ENCODE measurements at places on chromosomes 2 and 18.

DNA sequence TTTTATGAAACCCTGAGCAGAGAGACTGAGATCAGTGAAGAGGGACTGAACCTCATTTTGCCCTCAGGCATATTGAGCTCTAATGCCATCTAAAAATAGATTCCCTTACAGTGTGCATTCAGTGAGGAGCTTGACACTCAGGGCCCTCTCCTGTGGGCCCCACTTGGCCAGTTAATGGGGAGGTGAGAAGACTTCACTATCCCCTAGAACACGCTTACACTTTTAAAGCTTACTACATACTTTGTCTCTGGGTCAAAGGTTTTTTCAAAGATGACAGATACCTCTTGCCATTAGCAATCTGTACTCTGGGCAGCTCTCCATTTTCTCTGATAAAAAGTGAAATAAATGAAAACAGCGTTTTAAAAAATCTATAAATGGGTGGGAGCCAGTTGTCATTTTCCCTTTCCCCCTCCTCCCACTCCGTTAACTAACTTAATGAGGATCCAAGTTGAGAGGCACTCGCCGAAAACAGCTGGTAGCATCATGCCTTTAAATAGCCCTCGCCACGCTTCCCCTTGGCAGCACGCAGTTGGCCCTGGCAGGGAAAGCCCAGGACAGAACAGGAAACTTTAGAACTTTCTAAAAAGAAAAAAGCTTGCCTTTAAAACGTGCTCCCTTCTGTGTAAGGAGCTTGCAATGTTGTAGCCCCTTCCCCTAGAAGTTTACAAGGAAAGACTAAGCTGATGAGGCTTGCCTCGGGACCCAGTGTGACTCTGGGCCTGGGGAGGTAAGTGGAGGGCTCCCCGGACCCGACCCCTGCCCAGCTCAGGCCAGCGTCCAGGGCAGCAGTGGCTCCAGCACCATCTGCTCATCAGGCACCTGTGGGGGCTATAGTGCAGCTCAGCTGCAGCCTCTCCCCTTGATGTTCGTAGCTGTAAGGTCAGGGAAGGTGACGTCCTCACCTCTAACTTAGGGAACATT, 58.8 kb upstream of the FOSL2 start:
- peak; percentile 46 for DNase-seq

DNA sequence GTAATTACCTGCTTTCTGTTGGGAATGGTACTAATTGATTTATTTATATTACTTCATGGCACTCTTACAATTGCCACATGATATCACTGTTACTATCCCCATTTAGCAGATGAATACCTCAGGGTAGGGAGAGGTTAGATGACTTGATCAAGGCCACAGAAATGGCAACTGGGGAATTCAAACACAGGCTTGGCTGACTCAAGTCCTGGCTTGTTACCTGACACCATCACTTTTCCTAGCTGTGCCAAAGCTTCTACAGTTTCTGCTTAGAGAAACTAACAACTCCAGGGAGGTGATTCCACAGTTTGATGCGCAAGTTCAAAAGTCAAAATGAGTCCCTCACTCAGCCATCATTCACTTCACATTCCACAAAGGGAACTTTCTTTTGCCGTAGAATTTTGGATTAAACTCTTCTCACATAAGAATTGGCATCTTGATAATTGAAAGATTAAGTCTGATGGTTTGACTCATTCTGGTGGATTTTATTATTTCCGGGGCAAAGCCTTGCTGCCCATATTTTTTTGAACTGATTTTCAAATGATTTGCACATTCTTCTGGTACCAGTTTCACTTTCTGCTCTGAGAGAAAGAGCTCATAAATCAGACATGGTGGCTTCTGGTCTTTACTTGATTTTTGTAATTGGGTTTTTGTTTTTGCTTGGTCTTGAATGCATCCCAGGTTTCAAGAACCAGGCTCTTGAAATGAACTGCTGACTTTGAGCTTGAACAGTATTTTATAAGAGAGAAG, 656.8 kb downstream of the BCL11A start:
- DNase-seq: no peak

DNA sequence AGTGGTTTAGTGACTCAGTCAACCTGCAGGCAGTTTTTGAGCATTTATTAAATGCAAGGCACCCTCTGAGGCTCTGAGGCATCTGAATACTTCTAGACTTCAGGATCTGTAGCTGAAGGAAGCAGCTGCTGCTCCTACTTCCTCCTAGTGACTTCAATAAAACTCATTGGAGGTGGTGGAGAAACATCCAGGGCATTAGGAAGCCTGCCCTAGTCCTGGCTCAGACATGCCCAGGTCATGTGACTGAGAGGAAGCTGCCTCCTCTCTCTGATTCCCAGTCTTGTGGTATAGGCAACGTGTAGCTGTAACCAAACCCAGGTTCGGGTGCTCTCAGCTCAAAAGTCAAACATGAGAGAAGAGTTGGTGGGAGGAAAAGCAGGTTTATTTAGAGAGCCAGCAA, 287.2 kb upstream of the GYPC start:
- DNase-seq: no peak

DNA sequence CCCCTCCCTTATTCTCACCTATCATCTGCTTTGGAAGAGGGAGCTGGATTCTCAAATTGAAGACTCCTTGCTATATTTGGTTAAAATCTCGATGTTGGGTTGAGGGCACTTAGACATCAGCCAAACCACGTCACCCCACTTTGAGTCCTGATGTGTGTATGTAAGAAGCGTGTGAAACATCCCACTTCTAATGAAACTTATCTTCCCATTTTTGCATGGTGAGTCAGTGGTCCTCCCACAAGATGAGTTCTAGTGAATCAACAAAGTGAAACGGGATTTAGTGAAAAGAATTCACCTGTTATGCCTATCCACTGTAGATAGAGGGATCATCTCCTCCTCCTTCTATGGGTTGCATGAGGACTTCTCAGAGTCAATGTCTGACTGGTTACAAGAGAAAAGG, 51.4 kb upstream of the SPRED2 start:
- DNase-seq: no peak

- no peak for DNase-seq
Observed at GRCh38 chr2:86686460-86686859, 33.6 kb upstream of the RMND5A start.

DNA sequence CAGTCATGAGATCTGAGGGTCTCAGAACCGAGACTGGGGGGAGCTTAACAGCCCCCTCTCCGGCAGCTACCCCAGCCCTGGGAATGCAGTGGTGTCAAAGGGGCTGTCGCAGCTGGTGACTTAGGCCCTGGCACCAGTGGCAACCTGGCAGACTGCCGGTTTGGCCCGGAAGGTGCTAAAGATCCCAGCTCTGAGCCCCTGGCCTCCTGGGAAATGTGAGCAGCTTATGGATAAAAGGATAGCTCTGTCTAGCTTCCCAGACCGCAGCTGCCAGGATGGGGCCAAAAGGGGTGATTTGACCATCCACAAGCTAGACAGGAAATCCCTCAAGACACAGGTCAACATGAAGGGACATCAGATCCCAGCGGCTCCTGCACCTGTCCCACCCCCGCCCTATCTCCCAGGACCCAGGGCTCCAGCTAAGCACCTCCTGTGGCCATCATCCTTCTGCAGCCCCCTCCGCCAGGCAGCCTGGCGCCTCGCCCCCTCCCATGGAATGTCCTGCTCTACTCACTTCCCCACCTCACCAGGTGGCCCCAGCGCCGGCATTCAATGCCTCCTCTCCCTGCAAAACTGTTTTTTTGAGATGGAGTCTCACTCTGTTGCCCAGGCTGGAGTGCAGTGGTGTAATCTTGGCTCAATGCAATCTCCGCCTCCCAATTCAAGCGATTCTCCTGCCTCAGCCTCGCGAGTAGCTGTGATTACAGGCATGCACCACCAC, 33.2 kb upstream of the EFHD1 start:
- no peak for DNase-seq

GRCh38 chr18:62399276-62399675, 74.2 kb downstream of the TNFRSF11A start:
- no peak for DNase-seq

GRCh38 chr2:219476652-219477151, 22.0 kb upstream of the GMPPA start:
- no peak for DNase-seq

- no peak for DNase-seq
Observed at GRCh38 chr2:74576211-74576862, 21.8 kb downstream of the DOK1 start.
